ENCODE measurements at places on chromosomes 4 and X. TPM values are rescaled to one million over a fixed set of nuclear protein-coding genes. Genes with fewer than 3 reads are reported as not detected.

The YTHDC1 gene
- total RNA-seq = 68.7 TPM

The HOPX gene
- 5.8 TPM for total RNA-seq

The CTAG1A gene
- not detected for total RNA-seq

The RNF212 gene
- total RNA-seq = 2.3 TPM

- H3K36me3 ChIP-seq = no peaks in the 10 kb centered on the region
- no peaks in the 10 kb centered on the region for H3K27me3 ChIP-seq
- H3K4me3 ChIP-seq = no peak overlapping the region
- DNase-seq = no peak
- H3K4me1 ChIP-seq = peaks cover 3% of the 10 kb centered on the region
Observed at GRCh38 chr4:183989931-183990330, 84.8 kb downstream of the STOX2 start.

DNA sequence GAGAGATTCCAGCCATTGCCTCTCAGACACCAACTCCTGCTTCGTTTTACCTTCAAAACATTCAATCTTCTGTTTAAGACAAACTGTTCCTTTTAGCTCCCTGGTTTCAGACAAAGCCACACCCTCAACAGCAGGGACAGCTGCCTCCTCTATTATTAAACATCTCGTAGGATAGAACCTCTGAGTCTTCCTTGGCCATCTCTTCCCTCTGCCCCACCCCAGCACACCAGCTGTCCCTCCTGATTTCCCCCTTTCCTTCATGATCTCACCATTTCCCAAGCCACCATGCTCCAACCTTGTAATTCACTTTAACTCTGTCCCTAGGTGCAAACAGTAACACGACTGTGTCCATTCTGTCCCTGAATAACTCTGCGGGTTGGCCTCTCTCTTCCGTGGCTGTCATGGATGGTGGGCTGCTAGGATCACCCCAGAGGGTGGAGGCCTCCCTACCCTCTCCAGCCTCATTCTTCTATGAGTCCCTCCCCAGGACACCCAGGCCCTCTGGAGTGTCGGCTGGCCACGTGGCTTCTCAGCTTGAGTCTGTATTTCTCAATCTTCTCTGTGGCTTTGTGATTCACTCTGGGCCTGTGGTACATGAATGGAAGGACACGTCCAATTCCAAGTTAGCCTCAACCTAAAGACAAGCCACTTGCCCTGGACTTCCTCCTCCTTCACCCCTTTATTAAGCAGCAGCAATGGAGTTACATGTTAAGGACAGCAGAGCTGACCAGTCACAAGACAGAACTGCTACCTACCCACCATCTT, 349.9 kb downstream of the FBXW7 start:
- H3K27ac ChIP-seq = no peak overlapping the region
- H3K4me3 ChIP-seq = no peak overlapping the region
- DNase-seq = no peak

- H3K27me3 ChIP-seq = no peaks in the 10 kb centered on the region
- H3K4me1 ChIP-seq = no peaks in the 10 kb centered on the region
- no peak overlapping the region for H3K27ac ChIP-seq
- no peaks in the 10 kb centered on the region for H3K36me3 ChIP-seq
- H3K4me3 ChIP-seq = no peak overlapping the region
- DNase-seq = no peak
Observed at GRCh38 chr4:173074501-173074946, 94.1 kb upstream of the GALNT7 start.

- H3K27ac ChIP-seq = no peak overlapping the region
- no peaks in the 10 kb centered on the region for H3K36me3 ChIP-seq
- no peak for DNase-seq
- H3K4me1 ChIP-seq = peaks cover under 1% of the 10 kb centered on the region
Observed at GRCh38 chrX:3659761-3660160, 53.7 kb downstream of the PRKX start.

GRCh38 chrX:49198540-49199314, 1.3 kb downstream of the SYP start:
- H3K27ac ChIP-seq = no peak overlapping the region
- peaks cover 3% of the 10 kb centered on the region for H3K4me1 ChIP-seq
- no peak overlapping the region for H3K4me3 ChIP-seq
- H3K36me3 ChIP-seq = no peaks in the 10 kb centered on the region
- no peak for DNase-seq

DNA sequence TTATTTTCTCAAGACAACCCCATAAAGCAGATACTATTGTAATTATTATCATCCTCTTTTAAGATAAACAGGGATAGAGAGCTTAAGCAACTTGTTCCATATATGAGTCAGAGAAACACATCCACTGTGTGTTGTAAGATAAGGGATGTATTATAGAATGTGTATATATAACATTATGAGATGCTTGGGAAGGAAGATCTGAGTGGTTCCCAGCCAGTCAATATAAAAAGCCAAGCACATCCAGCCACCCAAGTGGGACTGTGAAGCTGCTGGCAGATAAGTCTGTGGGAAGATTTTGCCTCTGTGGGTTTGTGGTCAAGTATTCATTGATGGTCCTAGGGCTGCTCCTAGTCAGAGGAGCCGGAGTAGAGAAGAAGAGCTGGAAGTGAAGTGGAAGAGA, 16.5 kb upstream of the BMPR1B start:
- no peaks in the 10 kb centered on the region for H3K36me3 ChIP-seq
- H3K27me3 ChIP-seq = no peaks in the 10 kb centered on the region
- no peak overlapping the region for H3K27ac ChIP-seq
- no peak overlapping the region for H3K4me3 ChIP-seq

GRCh38 chrX:45421806-45422205, 221.1 kb upstream of the DIPK2B start:
- H3K4me1 ChIP-seq = no peaks in the 10 kb centered on the region
- H3K4me3 ChIP-seq = no peak overlapping the region
- H3K27ac ChIP-seq = no peak overlapping the region
- DNase-seq = no peak
- H3K36me3 ChIP-seq = no peaks in the 10 kb centered on the region
- no peaks in the 10 kb centered on the region for H3K27me3 ChIP-seq

DNA sequence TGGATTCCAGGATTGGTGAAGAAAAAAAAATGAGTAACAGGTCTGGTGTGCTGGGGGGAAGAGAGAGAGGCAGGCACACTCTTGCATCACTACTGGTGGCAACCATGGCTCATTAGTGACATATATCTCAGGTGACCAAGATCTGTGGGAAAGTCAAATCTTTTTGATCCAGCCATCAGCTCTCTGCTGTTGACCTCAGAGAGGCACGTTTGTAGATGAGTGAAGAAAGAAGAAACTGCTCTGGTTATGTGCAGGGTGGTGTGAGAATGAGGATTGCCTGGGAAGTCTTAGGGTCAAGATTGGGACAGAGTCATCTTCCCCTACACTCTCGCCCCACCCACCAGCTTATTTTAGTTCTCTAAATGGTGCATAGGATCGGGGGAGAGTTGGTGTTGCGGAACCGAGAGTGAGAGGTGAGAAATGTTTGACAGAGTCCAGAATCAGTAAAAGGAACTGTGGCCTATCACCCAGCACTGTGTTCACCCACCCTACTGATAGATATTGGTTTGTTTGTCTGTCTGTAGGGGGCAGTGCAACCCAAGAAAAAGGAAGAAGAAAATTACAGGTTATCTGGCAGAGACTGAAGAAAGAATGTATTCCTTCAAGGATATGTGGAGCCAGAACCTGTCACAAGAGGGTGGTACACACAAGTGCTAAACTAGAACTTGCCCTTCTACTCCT, 21.9 kb downstream of the ARMCX6 start:
- H3K27me3 ChIP-seq = peaks cover 5% of the 10 kb centered on the region
- no peak overlapping the region for H3K27ac ChIP-seq
- no peaks in the 10 kb centered on the region for H3K4me1 ChIP-seq
- no peaks in the 10 kb centered on the region for H3K36me3 ChIP-seq
- H3K4me3 ChIP-seq = no peak overlapping the region

GRCh38 chrX:124462931-124463330, 116.6 kb downstream of the SH2D1A start:
- H3K4me1 ChIP-seq = no peaks in the 10 kb centered on the region
- H3K27me3 ChIP-seq = no peaks in the 10 kb centered on the region
